ENCODE measurements at places on chromosomes 3 and 15. TPM values are rescaled to one million over a fixed set of nuclear protein-coding genes. Genes with fewer than 3 reads are reported as not detected.

The SLC6A11 gene
- not detected for total RNA-seq

The GPR160 gene
- 0.56 TPM for total RNA-seq

The GOLGA6L7 gene
- not detected for total RNA-seq

The CACNA2D2 gene
- 8.7 TPM for total RNA-seq

The SLC9C1 gene
- 0.69 TPM for total RNA-seq

The CHRNB4 gene
- not detected for total RNA-seq

The KCNMB3 gene
- 1.4 TPM for total RNA-seq

The DUOX2 gene
- 0.41 TPM for total RNA-seq

The CCR3 gene
- not detected for total RNA-seq

DNA sequence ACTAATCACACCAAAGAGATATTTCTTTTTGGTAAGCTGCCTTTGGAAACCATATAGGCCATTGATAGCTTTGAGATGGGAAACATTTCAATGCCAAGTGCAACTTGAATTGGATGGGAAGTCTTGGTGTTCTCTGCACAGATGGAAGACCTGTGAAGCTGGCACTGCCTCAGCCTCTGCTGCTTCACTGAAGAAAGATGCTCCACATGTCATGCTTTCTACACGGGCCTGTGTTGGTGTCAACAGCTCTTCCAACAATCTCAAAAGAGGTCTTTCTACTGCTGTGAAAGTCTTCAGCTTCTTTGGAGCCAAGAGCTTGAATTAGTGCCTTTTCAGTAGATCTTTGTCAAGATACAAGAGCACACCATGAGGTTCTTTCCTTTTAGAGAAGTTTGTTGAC, 169.0 kb downstream of the SPATA16 start:
- DNase-seq, result no peak

DNA sequence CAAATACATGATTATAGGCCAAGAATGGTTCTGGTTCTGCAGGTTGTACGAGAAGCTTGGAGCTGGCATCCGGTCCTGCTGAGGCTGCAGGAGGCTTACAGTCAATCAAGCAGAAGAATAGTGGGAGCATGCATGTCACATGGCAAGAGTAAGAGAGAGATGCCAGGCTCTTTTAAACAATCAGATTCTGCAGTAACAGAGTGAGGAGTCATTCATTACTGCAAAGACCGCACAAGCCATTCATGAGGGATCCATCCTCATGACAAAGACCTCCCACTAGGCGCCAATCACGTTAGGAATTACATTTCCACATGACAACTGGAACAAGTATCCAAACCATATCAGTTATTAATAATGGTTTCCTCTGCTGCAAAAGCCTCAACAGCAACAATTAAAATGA, 536.8 kb downstream of the CADM2 start:
- no peak for DNase-seq

- no peak for DNase-seq
Measured at GRCh38 chr3:10770981-10771380, 45.0 kb upstream of the SLC6A11 start.

DNA sequence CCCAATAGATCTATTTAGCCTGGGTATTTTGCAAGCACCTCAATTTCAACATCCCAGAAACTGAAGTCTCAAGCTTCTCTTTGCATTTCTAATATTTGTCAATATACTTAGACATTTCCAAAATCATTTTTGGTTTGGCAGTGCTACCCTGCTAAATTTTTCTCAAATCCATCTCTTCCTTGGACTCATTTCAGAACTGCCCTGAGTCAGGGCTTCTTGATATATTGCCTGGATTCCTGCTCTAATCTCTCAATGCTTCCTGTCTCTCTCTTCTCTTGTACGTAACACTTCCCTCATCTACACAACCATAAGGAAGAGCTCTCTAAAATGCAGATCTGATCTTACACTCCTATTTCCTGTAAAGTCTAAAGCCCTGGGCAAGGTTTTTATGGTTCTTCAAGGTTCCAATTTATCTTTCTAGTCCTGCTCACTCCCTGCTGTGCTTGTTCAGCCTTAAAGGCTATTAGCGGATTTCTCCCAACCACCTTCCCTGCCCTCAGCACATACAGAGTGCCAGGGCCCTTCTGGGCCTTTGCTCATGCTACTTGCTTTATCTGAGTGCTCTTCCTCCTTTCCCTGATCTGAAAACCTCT, 53.0 kb upstream of the MME start:
- DNase-seq, result no peak

GRCh38 chr15:96702589-96702988, 372.1 kb downstream of the NR2F2 start:
- DNase-seq, result no peak

- DNase-seq, result no peak
Measured at GRCh38 chr3:111734652-111735051, 124.4 kb upstream of the PHLDB2 start.

DNA sequence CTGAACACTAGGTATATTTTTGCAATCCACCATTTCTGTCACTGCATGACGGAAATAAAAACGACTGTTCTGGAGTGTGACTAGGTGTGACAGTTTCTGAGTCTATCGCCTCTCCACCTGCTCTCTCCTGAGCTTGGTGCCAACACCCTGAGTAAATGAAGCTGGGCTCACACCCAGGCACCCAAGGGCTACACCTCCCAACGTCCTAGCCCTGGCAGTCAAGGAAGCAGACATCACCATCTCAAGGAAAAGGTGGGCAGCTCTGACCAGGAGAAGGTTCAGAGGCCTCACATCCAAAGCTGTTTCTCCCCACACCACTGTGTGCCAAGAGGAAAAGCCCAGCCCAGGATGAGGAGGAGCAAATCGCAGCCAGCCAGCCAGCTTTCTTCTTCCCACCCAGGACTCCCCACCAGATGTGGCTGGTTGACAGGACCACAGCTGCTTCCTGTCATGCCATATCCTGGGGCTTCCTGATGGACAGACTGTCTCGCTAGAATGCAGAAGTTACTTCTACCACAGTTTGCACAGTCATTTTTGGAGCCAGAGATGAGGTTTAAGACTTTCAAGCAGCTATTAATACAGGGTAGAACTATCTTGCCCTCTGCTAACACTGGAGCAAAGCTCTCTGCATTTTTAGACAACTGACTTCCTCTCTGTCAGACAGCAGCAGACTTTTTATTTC, 3.3 kb downstream of the SCAMP2 start:
- peak; percentile 88 for DNase-seq

- DNase-seq, result no peak
Measured at GRCh38 chr3:190325923-190326322, 3.7 kb upstream of the CLDN1 start.

DNA sequence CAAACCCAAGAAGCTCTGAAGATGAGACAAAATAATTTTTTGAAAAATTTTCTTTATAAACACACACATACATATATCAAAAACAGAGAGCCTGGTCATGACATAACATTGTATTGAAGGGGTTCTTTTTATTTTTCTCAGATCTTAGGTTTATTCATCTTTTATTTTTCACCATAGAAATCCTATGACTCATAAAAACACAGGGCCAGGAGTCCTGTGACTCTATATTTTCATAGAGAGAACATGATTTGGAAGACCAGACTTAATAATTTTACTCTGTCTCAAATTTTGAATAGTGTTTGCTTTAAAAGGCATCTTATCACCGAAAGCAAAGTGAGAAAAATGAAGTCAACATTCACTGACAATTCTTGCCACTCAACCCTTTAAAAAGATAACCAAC, 57.7 kb downstream of the SUCNR1 start:
- no peak for DNase-seq

GRCh38 chr15:89395461-89395871, 60.8 kb upstream of the POLG start:
- DNase-seq, result no peak

DNA sequence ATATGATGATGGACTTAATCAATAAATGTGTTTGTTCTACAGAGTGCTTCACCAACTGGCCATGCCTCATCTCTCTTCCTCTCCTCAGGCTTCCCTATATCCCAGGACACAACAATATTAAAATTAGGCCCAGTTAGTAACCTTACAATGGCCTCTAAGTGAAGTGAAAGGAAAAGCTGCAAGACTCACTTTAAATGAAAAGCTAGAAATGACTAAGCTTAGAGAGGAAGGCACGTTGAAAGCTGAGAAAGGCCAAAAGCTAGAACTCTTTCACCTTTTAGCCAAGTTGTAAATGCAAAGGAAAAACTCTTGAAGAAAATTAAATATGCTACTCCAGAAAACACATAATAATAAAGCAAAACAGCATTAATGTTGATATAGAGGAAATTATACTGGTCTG, 1010.3 kb downstream of the NAALADL2 start:
- no peak for DNase-seq

DNA sequence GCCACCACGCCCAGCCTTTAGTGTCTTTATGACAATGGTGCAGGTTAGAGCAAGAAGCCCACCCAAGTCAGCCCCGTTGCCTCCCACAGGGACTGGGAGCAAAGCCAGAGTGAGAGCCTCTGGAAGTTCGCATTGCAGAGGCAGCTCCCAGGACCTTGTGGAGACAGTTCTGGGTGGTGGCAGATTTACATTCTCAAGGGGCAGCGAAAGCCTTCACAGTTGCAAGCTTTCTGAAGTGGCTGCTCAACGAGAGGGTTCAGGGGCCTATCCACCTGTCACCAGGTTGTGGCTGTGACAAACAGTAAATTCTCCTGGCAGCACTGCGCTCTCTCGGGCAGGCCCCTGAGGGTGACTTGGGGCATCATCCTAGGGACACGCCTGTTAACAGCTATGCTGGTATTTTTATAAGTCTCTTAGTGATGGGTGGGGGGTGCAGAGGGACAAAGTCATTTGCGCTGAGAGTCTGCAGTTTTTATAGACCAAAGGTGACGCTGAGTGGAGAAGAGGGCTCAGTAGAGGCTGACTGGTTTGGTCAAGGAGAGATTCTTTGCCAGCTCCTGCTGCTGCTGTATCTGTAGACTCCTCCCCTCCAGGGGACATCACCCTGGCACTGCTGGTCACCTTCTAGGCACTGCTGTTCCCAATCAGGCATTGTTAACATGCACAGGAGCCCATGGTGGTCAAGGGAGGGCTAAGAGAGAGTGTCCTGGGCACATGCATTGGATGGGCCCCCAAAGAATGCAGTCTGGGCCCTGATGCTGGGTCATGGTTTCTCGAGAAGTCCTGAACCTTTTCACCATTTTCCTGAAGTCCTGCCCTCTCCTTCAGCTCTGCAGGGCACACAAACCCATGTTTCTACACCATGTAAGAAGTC, 57.5 kb upstream of the KLF13 start:
- DNase-seq, result no peak

DNA sequence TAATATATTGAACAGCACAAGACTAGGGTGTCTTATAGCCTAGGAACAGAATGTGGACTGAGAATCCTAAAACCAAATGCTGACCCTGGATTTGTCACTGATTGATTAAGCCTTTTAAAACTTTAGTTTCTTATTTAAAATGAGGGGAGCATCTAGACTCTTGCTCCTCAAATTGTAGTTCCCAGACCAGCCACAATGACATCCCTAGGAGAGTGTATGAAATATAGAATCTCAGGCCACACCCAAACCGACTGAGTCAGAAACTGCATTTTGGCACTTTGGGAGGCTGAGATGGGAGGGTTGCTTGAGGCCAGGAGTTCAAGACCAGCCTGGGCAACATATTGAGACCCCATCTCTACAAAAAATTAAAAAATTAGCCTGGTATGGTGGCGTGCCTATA, 287.8 kb upstream of the UMPS start:
- DNase-seq, result no peak

GRCh38 chr3:33218446-33219174, at the start of gene SUSD5:
TSS of gene SUSD5 (minus strand) at chr3:33218810. CDS start at chr3:33218797, 13 bp downstream.
- DNase-seq, result peak; percentile 57

DNA sequence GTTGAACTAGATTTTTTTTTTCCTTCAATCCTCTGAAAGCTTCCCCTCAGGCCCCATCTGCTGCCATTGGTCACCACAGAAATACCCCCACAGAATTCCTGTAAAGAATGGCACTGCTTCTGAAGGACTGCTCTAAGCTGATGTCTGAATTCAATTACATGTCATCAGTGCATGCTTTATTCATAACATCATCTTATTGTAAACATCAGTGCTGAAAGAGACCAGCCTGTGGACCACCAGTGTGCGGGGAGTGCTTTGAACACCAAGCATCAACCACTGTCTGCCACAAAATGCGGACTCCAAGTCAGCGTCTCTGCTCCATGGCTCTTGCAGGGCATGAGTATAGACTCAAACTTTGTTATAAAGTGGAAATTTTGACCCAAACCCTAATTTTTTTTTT, 11.6 kb downstream of the PHLDB2 start:
- DNase-seq, result no peak

DNA sequence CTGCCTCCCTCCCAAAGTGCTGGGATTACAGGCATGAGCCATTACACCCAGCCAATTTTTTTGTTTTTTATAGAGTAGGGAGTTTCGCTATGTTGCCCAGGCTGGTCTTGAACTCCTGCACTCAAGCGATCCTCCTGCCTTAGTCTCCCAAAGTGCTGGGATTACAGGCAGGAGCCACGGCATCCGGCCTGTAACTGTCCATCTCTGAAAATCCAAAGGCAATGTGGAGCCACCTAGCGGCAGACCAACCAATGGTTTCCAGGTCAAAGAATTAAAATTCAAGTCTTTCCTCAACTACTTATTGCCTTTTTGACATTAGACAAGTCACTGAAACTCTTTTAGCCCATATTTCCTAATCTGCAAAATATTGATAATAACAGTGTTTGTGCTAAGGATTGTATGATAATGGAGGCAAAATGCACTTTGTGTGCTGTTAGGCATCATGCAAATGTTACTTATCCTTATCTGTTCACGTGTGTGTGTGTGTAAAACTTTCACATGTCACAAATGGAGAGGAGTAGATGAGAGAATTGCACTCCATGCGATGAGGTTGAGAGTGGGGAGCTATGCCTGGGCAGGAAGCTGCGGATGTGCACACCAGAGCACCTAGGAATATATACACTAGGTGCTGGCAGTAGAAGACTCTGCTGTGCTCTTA, 48.7 kb downstream of the COL8A1 start:
- peak; percentile 74 for DNase-seq

DNA sequence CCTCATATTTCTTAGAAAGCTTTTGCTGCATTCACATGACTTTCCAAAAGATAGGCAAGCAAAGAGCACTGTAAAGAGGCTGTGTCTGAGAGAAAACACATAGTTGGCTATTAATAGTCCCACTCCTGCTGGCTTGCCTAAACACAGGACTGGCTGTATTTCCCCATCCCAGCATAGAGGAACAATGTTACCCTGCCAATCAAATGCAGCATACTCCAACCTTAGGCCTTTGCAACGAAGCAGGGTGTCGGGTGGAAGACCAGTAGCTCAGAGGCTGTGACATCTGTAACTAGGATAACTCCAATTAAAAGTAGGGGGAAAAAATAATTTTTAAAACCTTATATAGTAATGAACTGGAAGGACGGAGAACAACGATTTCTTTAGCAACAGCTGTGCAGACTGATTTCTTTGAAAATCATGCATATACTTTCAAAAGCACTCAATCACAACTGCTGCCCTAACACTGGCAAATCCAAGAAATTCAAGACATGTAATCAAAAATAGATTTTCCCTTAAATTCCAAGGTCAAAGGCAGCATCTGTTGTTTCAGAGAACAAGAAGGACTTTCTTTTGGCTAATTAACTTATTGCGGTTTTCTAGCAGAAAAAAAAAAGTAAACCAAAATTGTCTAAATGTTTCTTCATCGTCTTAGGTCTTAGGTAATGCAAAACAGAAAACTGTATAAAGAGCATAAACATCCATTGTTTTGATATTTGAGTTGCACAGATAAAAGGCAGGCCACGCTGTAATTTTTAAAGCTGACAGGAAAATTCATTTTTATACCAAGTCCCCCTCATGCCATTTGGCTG, 139.3 kb downstream of the TNIK start:
- DNase-seq, result peak; percentile 56
